ENCODE measurements at places on chromosomes 4 and X. TPM values are rescaled to one million over a fixed set of nuclear protein-coding genes. Genes with fewer than 3 reads are reported as not detected.

IGSF1 gene
- total RNA-seq = not detected

KIF4A gene
- total RNA-seq = 11.7 TPM

NUDT9 gene
- total RNA-seq = 18.7 TPM

MID1IP1 gene
- 67.9 TPM for total RNA-seq

SCML2 gene
- total RNA-seq = 1.00 TPM

PACRGL gene
- 17.6 TPM for total RNA-seq

PDZD4 gene
- total RNA-seq = 1.4 TPM
